ENCODE measurements at places on chromosomes 1 and 21.

- no peak for DNase-seq
Observed at GRCh38 chr1:58497499-58497898, 49.0 kb downstream of the OMA1 start.

DNA sequence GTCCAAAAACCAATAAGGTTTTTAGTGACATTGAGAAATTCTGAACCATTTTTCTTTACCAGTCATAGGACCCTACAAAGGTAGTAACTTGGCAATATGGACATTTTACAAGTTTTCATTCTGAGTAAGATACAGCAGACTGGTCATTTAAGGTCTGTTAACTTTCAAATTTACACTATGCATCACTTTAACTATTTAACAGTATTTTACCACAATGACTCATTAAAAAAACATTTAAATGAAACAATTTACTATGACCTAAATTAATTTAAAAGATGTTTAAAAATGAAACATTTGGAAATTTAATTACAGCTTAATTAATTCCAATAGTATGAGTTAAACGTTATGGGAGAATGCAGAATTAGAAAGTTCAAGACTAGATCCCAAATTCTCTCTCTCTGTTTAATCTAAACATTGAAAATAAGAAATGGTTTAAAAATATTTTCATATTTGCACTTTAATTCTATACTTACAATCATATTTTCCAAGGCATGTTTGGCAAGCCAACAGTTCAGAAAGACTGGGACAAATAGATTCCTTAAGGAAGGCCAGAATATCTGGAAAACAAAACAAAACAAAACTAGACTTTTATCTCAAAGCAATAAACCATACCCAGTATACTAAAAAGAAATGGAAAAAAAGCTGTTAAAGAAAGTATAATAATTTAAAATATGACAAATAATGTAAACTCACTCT, 140.9 kb downstream of the KCNT2 start:
- DNase-seq = no peak

DNA sequence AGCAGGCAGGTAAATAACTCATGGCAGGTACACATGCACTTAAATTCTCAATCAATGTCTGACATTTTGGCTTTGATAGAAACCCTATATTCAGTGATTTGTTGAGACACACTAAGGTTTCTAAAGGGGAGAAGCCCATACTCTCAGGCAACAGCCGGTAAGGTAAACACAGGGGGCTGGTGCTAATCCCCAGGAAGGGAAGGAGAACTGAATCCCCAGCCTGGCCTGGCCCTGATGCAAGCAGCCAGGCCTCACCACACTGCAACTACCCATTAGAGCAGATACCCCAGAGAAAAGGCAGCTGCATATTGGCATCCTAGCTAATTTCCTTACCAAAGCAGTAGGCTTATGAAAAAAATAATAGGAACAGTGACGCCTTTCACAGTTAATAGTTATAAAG, 116.5 kb upstream of the LRRC7 start:
- no peak for DNase-seq

- DNase-seq = no peak
Observed at GRCh38 chr1:213122514-213122929, 71.5 kb downstream of the RPS6KC1 start.

- no peak for DNase-seq
Observed at GRCh38 chr1:24191860-24192259, 4.8 kb upstream of the IFNLR1 start.

GRCh38 chr1:204697893-204698292, 12.4 kb upstream of the LRRN2 start:
- no peak for DNase-seq

- DNase-seq = no peak
Observed at GRCh38 chr1:24341260-24341659, 22.1 kb downstream of the GRHL3 start.

GRCh38 chr1:18175051-18175450, 67.5 kb downstream of the IGSF21 start:
- no peak for DNase-seq

GRCh38 chr21:42757826-42758655, 104.6 kb downstream of the PDE9A start:
- no peak for DNase-seq

DNA sequence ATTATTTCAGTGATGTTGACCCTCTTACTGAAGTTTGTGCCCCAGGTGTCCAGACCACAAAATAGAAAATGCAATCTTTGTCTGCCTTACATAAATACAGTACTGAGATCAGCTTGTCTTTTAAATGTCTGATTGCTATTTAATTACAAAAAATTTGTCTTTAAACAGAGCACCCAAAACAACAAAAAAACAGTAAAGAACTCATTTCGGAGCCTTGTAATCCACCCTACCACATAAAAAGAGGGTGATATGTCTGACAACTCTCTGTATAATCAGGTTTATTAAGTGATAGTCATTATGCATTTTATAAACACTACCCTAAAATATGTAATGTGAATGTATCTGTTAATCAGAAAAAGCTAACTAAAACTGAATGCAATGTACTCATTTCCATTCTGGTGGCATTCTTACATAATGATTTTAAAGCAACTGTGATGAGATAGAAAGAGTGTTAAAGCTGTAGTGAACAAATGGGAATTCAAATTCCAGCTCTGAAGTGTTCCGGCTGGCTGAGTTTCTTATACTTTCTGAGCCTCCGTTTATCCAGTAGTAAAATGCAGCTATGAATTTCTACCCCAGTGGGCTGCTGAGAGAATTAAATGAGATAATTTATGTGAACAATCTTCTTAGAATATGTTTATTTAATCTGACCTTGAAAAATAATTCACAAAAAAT, 486.6 kb downstream of the USP25 start:
- no peak for DNase-seq

GRCh38 chr1:115807723-115808122, 33.2 kb downstream of the NHLH2 start:
- DNase-seq = no peak

DNA sequence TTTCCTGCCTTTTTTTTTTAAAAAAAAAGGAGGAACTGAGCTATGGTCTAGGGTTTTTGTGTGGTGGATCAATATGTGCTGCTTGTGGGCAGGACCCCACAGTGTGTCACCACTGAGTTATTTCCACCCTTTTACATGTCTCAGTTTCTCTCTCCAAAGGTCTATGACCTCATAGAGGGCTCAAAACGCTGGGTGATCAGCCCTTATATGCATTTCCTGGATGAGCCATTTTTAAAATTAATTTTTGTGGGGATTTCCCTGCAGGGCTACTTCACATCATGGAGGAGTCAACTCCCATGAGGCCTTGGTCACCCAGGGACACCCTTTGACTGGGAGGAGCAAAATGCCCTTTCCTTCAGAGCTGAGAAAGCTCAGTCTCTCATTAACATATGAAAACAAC, 20.7 kb upstream of the HAO2 start:
- DNase-seq = no peak

- no peak for DNase-seq
Observed at GRCh38 chr1:11466416-11466815, 12.5 kb upstream of the DISP3 start.

DNA sequence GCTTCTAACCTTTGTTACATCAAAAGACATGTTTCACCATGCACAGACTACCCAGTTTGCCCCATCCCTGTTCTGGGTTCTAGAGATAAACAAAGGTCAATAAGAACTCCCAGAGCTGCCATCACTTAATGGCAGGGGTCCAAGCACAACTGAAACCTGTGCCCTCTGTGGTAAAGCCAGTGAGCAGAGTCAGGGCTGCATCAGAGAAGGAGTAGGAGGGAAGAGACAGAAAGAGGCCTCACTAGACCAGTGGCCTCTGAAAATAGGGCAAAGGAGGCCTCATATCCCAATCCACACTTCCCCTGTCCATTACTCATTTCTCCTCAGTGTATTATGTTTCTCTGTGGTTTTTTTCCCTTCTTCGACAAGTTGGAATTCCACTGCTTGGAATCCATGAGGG, 10.2 kb downstream of the ATP1A2 start:
- no peak for DNase-seq

DNA sequence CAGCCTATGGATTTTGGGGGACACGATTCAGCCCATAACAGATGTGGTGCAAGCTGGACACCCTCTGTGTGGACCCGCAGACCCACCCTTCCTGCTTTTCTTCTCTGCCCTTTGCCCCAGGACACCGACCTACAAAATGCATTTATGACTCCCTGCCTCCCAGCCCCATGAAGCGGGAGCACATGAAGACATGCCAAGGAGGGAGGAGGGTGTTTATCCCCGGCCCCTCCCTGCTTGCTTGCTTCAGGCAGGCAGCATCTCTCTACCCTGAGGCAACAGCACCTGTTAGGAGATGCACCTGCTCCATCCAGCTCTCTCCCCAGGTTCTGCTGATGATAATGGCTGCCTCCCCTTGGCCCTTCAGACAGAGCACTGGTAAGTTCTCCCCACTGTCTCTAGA, 187.5 kb downstream of the PSMG1 start:
- no peak for DNase-seq

- no peak for DNase-seq
Observed at GRCh38 chr1:10438677-10439163, 8.5 kb downstream of the CENPS start.

DNA sequence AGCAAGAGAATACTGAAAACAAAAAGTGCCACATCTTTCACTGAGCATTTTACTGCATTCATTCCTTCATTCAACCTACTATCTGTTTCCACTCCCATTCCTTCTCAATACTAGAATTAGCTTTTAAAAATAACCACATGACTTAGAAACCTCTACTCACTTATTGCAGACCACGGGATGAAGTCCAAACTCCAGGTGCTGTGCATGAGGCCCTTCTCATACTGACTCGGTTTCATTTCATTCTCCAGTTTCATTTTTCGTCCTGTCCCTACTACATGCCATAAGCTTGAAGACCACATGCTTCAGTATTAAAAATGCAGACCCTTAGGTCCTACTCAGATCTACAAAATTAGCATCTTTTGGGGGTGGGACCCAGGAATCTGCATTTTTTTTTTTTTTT, 2.3 kb upstream of the BACH1 start:
- no peak for DNase-seq

- DNase-seq = no peak
Observed at GRCh38 chr1:109167001-109167506, 46.7 kb upstream of the SARS1 start.

DNA sequence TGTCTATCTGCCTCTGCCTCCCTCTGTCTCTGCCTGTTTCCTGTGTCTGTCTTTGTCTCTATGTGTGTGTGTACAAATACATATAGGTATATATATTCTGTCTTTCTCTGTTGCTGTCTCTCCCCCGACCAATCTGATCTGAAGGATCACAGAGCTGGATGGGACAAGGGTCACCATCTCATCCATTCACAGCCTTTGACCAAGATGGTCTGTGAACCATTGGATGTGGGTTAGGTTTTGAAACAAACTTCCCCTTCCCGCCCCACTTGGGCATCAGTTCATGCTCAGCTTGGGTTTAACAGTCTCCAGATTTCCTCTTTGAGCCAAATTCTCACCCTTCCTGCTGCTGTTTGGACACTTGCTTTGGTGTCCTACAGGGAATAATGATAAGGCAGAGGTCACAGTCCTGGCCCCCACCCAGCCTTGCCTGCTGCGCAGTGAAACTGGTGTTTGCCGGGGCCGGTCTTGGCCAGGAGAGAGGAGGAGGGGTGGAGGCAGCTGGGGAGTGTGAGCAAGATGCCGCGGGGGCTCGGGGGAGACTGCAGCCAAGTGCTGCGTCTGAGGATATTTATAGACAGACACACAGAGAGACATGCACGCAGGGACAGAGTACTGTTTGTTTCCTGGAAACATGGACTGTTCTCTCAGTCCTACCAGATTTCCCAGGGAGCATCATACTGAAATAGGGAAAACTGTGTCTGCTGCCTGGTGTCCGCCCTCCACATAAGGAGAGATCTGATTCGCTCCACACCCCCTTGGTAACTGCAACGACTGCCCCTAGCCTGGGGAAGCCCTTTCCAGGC, 27.0 kb upstream of the BTG2 start:
- no peak for DNase-seq

GRCh38 chr1:82161700-82162141, 361.0 kb downstream of the ADGRL2 start:
- DNase-seq = no peak

DNA sequence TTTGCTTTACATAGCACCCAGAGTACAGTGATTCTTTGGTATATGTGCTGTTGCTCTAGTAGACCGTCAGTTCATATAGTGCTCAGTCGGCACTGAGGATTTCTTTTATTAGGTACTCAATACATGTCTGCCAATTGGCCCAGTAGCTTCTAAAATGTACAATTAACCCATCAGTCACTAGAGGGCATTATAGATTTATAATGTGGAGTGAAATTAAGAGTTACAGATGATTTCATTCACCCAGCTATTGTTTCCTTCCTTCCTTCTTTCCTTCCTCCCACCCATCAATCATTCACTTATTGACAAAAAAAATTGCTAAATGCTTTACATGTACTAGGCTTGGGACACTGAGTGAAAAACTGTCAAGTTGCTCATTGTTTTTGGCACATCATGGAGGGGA, 263.6 kb upstream of the USP24 start:
- DNase-seq = no peak

Measured in keratinocyte (primary cell).